CD4-positive, alpha-beta T cell (primary cell): ENCODE measurements at places on chromosomes 16 and 17.

DNA sequence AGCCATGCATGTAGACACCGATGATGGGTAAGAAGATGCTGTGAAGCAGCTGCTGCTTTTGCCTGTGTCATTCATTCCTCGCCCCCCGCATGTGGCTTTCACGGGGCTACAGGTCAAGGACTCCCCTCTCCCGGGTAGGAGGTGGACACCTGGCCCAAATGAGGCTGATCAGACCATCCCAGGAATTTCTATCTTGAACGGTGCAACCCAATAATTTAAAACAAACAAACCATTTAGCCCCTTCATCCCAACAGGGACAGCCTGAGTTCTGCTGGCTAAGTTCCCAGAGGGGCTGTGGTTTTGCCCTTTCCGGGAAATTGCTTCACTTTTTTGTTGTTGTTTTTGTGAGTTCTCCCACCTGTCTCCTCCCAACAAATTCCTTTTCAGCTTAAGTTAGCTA, 137.7 kb upstream of the CDH5 start:
- DNase-seq = no peak

- DNase-seq = no peak
These were observed 20.9 kb downstream of the KLHDC4 start for GRCh38 chr16:87744750-87745514.

GRCh38 chr17:80465327-80465974, 11.0 kb downstream of the NPTX1 start:
- DNase-seq = no peak

DNA sequence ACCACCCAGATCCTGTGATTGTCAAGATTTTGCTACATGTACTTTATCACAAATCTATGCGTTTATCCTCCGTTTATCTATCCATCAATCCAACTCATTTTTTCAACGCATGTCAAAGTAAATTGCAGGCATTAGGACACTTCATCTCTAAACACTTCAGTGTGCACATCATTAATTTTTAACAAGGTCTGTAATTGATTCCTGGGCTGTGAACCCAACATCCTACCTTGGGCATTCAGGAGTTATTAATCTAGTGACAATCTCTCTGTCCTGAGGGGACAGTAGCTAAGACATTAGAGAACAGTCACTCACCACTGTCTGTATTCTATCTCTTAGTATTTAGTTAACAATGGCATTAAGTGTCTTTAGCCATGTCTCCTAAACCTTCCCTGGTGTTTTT, 264.7 kb downstream of the SOX9 start:
- DNase-seq = no peak

GRCh38 chr17:54781389-54781788, 119.3 kb upstream of the TOM1L1 start:
- DNase-seq = no peak

- DNase-seq = no peak
These were observed 299.3 kb upstream of the XYLT1 start for GRCh38 chr16:17770104-17770503.

- DNase-seq = no peak
These were observed 22.3 kb downstream of the MYH11 start for GRCh38 chr16:15834502-15834901.

- no peak for DNase-seq
These were observed 286.2 kb downstream of the IRX3 start for GRCh38 chr16:54000361-54000760.

GRCh38 chr17:65388911-65389310, 172.5 kb downstream of the AXIN2 start:
- no peak for DNase-seq

DNA sequence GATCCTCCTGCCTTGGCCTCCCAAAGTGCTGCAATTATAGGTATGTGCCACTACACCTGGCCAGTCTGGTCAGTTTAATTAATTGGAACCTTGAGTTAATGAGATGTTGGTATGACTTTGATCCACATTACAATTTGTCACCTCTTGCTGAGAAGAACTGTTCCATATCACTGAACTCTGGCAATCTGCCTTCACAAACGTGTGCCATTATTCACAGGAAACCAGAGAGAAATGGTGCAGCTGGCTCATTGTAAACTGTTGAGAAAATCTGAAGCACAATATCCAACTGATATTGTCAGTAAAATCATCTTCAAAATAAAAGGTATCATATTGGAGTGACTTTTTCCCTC, 39.3 kb upstream of the YPEL2 start:
- no peak for DNase-seq

DNA sequence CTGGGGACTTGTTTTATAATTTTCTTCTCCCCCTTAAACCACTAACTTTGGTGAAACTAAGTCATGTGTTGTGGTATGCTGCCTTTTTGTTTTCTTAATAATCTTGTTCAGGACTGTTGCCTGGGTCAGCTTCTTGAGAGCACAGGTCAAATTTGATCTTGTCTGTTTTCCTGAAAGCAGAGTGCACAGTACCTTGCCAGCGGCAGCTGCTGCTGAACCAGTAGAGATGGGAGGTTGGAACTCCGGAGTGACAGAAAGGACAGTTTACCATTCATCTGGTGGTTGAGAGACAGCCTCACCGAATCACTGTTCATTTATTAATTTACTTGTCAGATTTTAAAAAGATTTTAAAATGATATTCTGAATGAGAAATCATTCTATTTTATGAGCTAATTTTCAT, 125.0 kb downstream of the PHKB start:
- no peak for DNase-seq

DNA sequence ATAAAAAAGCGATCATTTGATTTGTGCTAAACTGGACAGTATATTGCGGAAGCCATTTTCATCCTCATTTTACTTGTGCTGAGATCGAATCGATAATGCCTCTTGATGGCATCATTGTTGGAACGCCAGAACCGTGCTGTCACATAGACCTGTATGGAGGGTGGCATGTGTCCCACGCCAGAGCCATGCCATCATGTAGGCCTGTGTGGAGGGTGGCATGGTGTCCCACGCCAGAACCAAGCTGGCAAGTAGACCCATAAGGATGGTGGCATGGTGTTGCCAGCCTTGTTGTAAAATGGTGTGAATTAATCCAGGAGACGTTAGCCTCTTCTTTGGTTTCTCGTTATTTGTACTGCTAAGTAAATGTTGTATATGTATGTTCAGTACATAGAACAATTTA, 222.7 kb upstream of the CHMP6 start:
- DNase-seq = no peak

GRCh38 chr17:81135505-81136278, 29.6 kb upstream of the PVALEF start:
- no peak for DNase-seq

DNA sequence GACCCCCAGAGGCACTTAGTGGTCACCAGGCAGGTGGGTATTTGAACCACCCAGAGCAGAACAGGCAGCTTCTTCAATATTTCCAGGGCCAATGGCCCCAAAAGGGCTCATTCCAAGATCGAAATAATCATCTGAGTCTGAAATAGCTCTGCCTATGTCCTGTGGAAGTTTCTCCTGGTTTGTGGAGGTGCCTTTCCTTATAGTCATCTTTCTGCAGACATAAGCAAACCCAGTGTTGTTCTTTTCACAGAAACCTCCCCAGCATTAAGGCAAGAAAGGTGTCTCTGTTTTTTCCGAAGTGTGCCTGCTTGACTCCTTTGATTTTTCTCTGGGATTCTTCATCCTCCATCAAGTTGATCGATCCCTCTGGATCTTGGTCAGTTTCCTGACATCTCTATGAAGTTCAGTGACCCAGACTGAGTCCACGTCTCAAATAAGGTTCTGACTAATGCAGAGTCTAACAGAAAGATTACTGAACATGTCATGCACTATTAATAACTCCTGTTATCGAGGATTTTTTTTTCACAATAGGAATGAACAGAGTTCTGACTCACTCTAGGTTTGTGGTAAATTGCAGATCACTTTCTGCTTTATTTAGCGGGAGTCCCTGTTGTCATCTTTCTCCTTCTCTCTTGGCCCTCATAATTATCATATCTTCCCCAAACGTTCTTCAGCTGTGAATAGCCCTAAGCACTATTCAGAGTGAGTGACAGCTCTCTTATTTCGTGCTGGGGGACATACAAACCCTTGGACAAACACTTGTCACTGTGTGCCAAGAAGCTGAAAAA, 1.5 kb downstream of the LRRC3C start:
- no peak for DNase-seq

- no peak for DNase-seq
These were observed 132.6 kb upstream of the NOL11 start for GRCh38 chr17:67585077-67585602.

GRCh38 chr16:1354815-1355540, 3.2 kb downstream of the GNPTG start:
- no peak for DNase-seq

DNA sequence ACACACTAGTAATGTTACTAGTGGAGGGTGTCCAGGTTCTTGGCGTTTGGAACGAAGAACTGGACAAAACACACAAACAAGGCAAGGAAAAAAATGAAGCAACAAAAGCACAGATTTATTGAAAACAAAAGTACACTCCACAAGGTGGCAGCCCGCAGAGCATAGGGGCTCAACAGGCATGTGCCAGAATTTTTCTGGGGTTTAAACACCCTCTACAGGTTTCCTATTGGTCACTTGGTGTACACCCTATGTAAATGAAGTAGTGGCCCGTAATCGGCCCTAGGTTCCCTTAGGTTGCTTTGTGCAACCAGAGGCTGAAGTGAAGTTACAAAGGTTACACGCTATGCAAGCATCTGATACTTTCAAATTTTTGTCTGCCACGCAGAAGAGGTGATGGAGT, 8.1 kb downstream of the OR2C1 start:
- DNase-seq = no peak

- peak; percentile 17 for DNase-seq
These were observed 619 bp downstream of the CACNB1 start for GRCh38 chr17:39196808-39197291.

DNA sequence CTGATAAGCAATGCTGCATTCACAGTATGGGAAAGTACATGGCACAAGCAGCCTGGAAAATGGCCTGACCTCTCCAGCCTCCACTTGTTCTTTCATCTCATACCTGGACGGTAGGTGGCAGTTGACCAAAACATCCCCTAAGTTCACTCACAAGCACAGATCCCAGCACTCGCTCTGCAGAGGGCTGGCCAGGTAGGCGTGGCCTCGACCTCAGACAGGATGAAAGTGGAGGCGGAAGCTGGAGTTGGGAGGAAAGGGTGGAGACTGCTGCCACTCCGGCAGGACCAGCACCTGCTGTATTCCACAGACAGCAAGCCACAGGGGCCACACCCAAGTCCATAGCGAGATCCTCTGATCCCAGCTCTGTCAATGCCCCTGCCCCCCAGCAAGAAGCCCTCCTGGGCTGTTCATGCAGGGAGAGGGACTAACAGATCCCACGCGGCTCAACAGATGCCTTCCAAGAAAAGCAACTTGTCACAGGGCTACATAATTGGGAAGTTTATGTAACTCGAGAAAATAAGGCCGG, 31.3 kb downstream of the ZCCHC14 start:
- DNase-seq = no peak
